ENCODE measurements at places on chromosomes 2 and 18. TPM values are rescaled to one million over a fixed set of nuclear protein-coding genes. Genes with fewer than 3 reads are reported as not detected.

PTPRN gene
- total RNA-seq = 11.2 TPM

KLHL29 gene
- 6.8 TPM for total RNA-seq

COL3A1 gene
- not detected for total RNA-seq

PRKAG3 gene
- total RNA-seq = not detected

LRP2 gene
- 0.10 TPM for total RNA-seq

RGPD5 gene
- 5.7 TPM for total RNA-seq

GPR45 gene
- total RNA-seq = not detected

GPR39 gene
- total RNA-seq = 6.9 TPM

EN1 gene
- not detected for total RNA-seq

UGT1A10 gene
- not detected for total RNA-seq

DSEL gene
- total RNA-seq = 4.6 TPM

LRRTM1 gene
- not detected for total RNA-seq

AOX1 gene
- total RNA-seq = 30.8 TPM

MOCOS gene
- total RNA-seq = 12.2 TPM

KCTD1 gene
- 26.5 TPM for total RNA-seq

NT5C1B gene
- not detected for total RNA-seq

DOCK10 gene
- 52.9 TPM for total RNA-seq

OSBPL6 gene
- total RNA-seq = 18.3 TPM

DSG3 gene
- total RNA-seq = not detected

UPP2 gene
- not detected for total RNA-seq

DTNB gene
- 9.1 TPM for total RNA-seq

RUFY4 gene
- not detected for total RNA-seq

INPP1 gene
- 4.5 TPM for total RNA-seq

EPHA4 gene
- total RNA-seq = 3.8 TPM

TNFAIP6 gene
- total RNA-seq = 0.42 TPM

FOSL2 gene
- 73.5 TPM for total RNA-seq

CFAP210 gene
- not detected for total RNA-seq

CCDC138 gene
- 14.8 TPM for total RNA-seq

NR4A2 gene
- total RNA-seq = 0.67 TPM

PSD4 gene
- total RNA-seq = 44.5 TPM

VAMP5 gene
- not detected for total RNA-seq

CGREF1 gene
- total RNA-seq = 0.26 TPM

CMPK2 gene
- total RNA-seq = 2.7 TPM

PDCD1 gene
- not detected for total RNA-seq

HDAC4 gene
- 5.8 TPM for total RNA-seq

ARHGAP25 gene
- not detected for total RNA-seq

AKAIN1 gene
- not detected for total RNA-seq

MSTN gene
- total RNA-seq = 0.03 TPM

MFF gene
- total RNA-seq = 132 TPM

MARCO gene
- 0.32 TPM for total RNA-seq

PSMA8 gene
- not detected for total RNA-seq

METTL21A gene
- total RNA-seq = 22.2 TPM

CFC1 gene
- total RNA-seq = not detected

SERPINB12 gene
- total RNA-seq = not detected

UBXN4 gene
- 29.6 TPM for total RNA-seq

SNTG2 gene
- not detected for total RNA-seq

FZD7 gene
- total RNA-seq = 5.7 TPM

CD8B gene
- total RNA-seq = not detected

CTAGE1 gene
- total RNA-seq = not detected

ERICH2 gene
- total RNA-seq = not detected

ELP2 gene
- total RNA-seq = 149 TPM

HOXD9 gene
- total RNA-seq = 0.53 TPM

DYNAP gene
- total RNA-seq = not detected

LYG1 gene
- 0.17 TPM for total RNA-seq

DSG2 gene
- 30.0 TPM for total RNA-seq

RRM2 gene
- 195 TPM for total RNA-seq
